ENCODE measurements at places on chromosomes 6 and 20.

GRCh38 chr6:33751771-33752645, 5.3 kb upstream of the IP6K3 start:
- peak; percentile 60 for DNase-seq

GRCh38 chr6:25010902-25011625, 75.3 kb upstream of the RIPOR2 start:
- no peak for DNase-seq

GRCh38 chr20:50415516-50416268, 94.5 kb upstream of the PTPN1 start:
- no peak for DNase-seq

DNA sequence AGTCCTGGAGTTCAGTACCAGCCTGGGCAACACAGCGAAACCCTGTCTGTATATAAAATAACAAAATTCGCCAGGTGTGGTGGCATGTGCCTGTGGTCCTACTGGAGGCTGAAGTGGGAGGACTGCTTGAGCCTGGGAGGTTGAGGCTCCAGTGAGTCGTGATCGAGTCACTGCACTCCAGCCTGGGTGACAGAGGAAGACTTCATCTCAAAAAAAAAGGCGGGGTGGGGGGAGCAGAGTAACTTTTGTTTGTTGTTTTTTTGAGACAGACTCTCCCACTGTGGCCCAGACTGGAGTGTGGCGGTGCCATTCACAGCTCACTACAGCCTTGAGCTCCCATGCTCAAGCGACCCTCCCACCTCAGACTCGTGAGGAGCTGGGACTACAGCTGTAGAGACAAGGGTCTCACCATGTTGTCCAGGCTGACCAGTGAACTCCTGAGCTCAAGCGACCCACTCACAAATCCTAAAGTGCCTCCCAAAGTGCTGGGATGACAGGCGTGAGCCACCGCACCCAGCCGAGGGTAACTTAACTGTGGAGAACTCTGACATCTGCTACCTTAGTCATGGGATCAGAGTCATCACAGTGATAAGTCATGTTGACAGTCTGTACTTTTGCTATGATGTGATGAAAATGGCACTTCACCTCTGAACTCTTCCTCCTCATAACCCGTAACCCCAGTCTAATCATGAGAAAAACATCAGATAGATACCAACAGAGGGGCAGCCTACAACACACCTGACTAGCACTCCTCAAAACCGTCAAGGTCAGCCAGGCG, 16.5 kb downstream of the PEDS1 start:
- DNase-seq = no peak

DNA sequence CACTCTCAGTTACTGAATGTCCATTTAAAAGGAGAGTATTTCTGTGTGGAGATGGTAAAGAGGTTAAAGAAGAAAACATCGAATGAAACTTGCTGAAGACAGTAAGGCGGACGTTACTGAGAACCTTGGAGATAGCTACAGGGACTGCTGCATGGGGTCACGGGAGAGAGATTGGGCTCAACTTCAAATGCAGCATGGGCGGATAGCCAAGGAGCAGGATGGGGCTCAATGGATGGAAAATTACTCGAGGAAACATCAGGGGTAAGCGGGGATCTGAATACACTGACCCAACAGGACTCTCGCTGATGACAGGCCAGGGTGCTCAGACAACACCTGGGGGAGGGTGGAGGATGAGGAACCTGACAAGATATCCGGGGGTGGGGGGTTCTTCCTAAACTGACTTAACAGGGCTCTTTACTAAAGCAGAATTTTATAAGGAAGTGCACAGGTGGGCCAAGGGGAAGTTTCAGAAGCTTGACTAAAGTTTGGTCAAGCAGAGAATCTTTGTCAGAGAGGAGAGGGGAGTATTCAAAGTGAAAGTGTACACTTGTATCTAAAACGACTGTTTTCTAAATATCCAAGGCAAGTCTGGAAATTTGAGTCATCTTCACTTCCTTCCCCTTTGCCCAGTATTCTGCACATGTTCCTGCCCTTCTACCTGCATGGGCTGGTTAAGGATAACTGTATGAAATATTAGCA, 22.8 kb downstream of the ECT2L start:
- DNase-seq = no peak

DNA sequence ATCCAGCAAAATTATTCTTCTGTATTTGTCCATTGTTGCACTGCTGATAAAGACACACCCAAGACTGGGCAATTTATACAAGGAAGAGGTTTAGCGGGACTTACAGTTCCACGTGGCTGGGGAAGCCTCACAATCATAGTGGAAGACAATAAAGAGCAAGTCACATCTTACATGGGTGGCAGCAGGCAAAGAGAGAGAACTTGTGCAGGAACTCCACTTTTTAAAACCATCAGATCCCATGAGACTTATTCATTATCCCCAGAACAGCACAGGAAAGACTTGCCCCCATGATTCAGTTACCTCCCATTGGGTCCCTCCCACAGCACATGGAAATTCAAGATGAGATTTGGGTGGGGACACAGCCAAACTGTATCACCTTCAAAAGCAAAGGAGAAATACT, 286.5 kb upstream of the ECI2 start:
- no peak for DNase-seq

GRCh38 chr6:170097505-170098427, 193.1 kb downstream of the DLL1 start:
- DNase-seq = no peak
